Stimulated activated CD4-positive, alpha-beta T cell treated with anti-CD3 and anti-CD28 coated beads, Interleukin-12 subunit alpha, Interleukin-12 subunit beta, amount 100 ng/mL, for 48 hours (primary cell): ENCODE measurements at places on chromosomes 5 and 9.

DNA sequence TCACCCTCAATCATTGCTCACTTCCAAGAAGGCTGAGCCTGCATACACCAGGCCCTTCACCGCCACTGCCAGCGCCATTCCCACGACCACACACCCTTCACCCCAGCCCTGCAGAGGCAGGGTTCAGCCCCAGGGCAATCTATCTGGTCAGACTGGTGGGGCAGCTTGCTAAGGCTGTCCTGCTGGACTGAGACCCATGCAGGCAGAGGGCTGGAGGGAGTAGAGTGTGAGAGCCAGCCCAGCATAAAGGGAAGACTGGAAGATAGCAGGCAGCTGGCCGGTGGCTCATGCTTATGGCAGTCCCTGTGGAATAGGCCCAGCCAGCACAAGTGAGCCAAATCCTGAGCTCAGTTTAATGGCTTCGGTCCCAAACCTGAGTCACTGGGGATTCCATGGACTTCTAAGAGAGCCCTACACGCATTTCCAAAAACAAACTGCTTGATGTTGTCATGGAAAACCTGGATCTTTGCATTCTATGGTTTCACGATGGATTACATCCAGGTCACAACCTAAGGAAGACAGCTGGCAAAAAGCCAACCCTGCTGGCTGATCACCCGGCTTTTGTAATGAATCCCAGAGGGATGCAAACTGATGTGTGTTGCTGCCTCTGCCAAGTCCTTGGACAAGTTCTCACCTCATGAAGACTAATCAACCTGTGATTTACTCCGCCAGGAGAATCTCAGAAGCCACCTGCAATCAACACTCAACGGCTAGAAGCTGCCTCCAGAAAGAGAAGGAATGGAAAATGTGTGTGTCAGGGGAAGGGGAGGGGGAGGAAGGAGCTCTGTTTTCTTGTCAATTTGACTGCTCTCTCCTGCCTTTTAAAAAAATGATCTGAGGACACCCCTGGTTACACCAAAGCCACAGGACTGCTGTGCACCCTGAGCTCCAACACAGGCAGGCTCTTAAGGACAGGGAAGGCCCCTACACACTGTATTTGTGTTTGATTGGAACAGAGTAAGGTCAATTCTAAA lies 143.6 kb downstream of the LHFPL2 start:
- no peak for DNase-seq

DNA sequence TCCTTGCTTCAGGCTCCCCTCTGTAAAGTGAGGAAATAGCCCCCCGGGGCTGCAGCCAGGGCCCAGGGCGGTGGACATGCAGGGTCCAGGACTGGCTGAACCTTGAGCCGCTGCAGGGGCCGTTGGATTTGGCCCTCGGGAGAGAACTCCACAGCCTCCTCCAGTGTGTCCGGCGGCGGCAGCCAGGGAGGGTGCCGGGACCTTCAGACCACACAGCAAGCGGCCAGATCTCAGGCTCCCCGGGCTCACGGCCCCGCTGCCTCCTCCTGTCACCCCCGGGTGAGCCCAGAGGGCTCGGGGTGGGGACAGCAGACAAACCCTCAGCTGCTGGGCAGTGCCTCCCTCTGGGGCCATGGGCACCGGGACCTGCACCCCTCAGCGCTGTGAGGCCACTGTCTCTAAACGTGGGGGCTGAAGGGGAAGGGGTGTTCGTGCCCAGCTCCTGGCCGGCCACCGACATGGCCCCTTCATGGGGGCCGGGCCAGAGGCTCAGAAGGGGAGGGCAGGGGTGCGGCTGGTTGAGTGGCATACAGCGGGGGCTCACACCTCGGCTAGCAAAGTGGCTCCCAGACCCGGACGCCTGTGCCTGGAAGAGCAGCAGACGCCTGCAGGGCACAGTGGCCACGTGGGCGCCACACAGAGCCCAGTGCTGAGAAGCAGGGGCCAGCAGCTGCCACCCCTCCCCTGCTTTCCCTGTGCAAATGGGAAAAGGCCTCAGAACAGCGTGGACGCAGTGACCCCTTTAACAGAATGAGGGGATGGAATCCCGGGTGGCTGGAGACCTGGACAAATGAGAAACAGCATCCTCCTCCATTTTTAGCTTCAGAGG lies 19.7 kb downstream of the SLC9A3 start:
- no peak for DNase-seq

GRCh38 chr5:167057665-167058064 lies 1233.8 kb upstream of the WWC1 start:
- DNase-seq = no peak

DNA sequence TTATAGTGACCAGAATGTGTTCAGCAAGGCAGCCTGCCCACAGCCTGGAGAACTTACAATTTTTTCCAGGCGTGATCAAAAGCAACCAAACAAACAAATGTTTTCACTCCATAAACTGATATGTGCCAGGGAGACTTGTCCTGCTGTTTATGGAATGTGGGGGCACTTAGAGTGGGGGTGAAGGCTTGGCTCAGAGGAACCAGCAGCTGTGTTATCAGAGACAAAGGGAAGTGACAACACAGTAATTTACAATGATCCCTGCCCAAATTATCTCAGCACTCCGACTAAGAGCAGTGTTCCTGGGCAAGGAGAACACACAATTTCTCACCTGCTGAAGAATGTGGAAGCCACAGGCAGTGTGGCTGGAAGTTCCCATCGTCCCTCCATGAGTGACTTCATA lies 429.1 kb upstream of the IRX4 start:
- no peak for DNase-seq

DNA sequence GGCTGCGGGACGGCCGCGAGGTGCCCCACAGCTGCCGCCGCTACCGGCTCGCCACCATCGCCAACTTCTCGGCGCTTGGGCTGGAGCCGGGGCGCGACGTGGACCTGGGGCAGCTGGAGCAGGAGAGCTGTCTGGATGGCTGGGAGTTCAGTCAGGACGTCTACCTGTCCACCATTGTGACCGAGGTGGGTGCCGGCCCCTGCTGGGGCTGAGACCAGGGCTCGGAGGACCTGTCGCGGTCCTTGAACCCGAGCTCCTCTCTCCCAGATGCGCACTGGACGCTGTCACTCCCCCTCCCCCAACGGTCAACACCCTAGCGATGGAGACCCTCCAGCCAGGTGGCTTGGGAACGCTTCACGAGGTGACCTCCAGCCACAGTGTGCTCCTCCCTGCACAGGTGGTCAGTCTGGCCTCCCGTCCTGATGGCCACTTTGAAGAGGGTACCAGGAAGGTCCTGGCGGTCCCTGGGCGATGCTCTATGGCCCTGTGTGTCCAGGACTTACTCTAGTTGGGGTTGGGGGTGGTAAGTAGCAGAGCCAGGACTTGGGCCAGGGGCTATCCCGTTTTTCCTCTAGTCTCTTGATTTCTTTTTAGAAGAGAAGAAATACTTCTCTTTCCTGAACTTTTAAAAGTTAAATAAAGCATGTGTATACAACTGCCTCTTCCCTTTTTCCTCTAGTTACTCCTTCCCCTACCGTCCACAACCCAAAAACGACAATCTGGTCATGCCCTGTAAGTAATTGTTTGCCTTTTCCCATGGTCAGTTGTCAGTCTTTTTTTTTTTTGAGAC lies 866 bp downstream of the SLC22A5 start:
- DNase-seq = no peak

GRCh38 chr9:110742741-110743371 lies 74.3 kb downstream of the MUSK start:
- DNase-seq = no peak
